ENCODE measurements at places on chromosomes 4 and X.

DNA sequence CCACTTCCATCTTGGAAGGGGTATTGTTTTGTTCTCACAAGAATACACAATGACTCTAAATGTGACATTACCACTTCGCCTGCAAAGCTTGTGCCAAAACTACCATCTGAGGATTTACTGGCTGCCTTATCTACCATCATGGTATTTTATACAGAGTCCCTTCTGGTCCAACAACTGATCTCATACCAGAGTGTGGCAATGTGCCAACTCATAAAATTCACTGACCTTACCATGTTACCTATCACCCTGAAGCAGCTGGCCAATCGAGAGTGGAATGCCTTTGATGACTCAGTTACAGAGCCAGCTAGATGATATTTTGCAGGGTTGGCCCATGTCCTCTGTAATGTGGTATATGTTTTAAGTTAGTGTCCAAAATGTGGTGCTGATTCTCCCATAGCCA lies 3.8 kb upstream of the SERPINA7 start:
- no peak for DNase-seq

DNA sequence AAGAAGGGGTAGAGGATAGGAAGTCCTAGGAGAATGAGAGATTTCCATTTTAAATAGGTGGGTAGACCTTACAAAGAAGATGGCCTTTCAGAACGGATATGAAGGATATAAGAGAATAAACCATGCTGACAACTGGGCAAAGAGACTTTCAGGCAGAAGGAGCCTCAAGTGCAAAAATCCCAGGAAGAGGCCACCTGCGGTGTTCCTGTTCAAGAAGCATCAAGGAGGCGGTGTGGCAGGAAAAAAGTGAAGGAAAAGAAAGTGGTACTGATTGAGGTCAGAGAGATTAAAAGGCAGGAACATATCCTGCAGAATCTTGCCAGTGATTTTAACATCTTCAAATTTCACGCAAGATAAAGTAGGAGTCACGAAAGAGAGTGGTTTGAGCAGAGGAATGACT lies 172.0 kb downstream of the FSTL5 start:
- DNase-seq, result no peak

DNA sequence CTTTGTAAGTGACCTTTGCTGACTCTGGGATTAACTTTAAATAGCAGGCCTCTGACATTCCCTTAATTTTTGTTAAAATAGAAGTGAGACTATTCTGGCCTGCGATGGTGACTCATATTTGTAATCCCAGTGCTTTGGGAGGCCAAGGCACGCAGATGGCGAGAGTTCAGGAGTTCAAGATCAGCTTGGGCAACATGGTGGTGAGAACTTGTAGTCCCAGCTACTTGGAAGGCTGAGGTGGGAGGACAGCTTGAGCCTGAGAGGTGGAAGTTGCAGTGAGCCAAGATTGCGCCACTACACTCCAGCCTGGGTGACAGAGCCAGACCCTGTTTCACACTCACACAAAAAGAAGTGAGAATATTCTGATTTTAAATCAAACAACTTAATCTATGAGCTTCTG lies 27.3 kb downstream of the ZNF330 start:
- no peak for DNase-seq

DNA sequence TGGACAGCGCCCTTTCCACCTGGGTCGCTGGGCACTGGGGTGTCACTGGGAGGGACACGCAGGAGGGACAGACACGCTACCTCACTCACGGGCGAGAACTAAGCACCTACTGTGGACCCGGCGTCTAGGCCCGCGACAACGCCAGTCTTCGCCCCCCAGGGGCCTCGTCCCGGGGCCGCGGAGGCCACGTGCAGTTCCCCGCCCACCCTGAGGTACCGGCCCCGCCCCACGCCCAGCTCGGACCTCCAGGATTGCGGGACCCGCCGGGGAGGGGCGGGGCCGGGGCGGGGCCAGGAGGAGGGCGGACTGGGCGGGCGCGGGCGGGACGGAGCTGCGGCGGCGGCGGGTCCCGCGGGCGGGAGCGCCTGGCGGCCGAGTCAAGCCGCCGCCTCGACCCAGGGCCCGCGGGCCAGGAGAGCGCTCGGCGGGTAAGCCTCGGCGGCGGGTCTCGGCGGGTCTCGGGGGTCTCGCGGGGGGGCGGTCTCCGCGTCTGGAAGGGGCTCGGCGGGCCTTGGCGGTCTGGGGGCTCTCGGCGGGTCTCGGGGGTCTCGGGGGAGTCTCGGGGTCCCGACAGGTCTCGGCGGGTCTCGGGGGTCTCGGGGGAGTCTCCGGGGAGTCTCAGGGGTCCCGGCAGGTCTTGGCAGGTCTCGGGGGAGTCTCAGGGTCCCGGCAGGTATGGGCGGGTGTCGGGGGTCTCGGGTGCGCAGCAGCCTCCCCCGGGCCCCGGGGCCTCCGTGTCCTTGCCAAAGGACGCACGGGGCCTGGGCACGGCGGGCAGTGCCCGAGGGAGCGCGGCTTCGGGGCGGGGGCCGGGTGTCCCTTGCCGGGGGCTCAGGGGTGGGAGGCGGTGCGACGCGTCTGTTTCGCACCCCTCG lies at the start of gene SH3BP2:
TSS of gene SH3BP2 (plus strand) at position 375 of the 875 bp plus-strand sequence. CDS start 27,533 bp downstream, outside the sequence.
- peak; percentile 64 for DNase-seq

Data from SK-MEL-5 (cell line).